GM23338 (cell line): ENCODE measurements at places on chromosomes 3 and 15.

- no peak for DNase-seq
Observed at GRCh38 chr3:98900265-98901118, 1.0 kb downstream of the DCBLD2 start.

DNA sequence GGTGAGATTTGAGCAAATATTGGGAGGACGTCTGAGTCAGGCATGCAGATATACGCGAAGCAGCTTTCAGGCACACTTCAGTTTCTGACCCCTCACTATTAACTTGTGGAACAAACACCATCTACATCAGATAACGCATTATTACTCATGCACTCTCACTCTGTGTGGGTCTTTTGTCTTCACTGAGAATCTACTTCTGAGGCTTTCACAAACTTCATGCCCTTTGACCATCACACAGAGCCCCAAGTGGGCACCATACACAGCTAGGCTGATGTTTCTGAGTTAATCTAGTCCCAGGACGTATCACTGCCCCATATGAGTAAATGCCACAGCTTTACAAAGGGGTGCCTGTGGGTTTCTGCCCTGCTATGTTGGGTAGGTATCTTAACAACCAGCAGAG lies 39.6 kb upstream of the IP6K2 start:
- no peak for DNase-seq

GRCh38 chr3:38638354-38638753 lies 11.1 kb downstream of the SCN5A start:
- DNase-seq, result no peak

GRCh38 chr15:69749797-69750196 lies 297.2 kb downstream of the RPLP1 start:
- no peak for DNase-seq

- DNase-seq, result no peak
Observed at GRCh38 chr3:141557961-141558706, 71.3 kb downstream of the RASA2 start.

GRCh38 chr15:72175186-72176044 lies 22.2 kb downstream of the GRAMD2A start:
- DNase-seq, result no peak

DNA sequence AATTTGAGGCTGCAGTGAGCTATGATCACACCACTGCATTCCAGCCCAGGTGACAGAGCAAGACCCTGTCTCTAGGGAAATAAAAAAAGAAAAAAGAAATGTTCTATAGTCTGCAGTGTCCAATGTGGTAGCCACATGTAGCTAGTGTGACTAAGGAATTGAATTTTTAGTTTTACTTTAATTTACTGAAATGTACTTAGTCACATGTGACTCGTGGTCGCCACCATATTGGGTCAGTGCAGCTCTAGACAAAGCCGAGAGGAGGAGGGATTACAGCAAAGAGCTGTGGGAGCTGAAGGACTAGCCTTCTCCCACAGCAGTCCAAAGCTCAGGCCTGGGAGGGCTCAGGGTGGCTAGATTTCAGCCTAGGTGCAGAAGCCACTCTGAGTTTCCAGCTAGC lies 65.9 kb upstream of the NTRK3 start:
- DNase-seq, result no peak

GRCh38 chr3:11581237-11582190 lies 62.2 kb downstream of the VGLL4 start:
- DNase-seq, result no peak

GRCh38 chr15:84108728-84109127 lies 126.8 kb upstream of the GOLGA6L4 start:
- DNase-seq, result peak; percentile 17

GRCh38 chr15:60691508-60692047 lies 212.6 kb upstream of the ICE2 start:
- no peak for DNase-seq

- DNase-seq, result peak; percentile 21
Observed at GRCh38 chr15:25486051-25486450, 47.2 kb upstream of the UBE3A start.

- peak; percentile 73 for DNase-seq
Observed at GRCh38 chr3:152183473-152183872, 85.3 kb upstream of the MBNL1 start.

DNA sequence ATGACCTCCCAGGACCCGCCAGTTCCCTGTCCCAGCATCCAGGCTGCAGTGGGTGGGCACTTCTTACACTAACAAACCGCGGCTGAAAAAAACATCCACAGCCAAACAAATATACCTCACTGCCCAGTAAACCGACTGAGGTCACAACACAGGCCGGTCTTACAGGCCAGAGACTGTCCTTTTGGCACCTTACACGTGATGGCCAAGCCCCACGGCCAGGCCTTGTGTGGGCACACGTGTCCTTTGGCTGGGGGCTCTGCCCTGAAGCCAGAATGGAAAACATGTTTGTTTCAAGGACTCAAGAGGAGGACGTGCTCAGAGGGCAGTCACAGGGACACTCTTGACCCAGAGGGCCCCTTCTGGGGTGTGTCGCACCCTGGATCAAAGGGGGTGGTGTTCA lies 9.8 kb downstream of the SLC38A3 start:
- DNase-seq, result no peak

DNA sequence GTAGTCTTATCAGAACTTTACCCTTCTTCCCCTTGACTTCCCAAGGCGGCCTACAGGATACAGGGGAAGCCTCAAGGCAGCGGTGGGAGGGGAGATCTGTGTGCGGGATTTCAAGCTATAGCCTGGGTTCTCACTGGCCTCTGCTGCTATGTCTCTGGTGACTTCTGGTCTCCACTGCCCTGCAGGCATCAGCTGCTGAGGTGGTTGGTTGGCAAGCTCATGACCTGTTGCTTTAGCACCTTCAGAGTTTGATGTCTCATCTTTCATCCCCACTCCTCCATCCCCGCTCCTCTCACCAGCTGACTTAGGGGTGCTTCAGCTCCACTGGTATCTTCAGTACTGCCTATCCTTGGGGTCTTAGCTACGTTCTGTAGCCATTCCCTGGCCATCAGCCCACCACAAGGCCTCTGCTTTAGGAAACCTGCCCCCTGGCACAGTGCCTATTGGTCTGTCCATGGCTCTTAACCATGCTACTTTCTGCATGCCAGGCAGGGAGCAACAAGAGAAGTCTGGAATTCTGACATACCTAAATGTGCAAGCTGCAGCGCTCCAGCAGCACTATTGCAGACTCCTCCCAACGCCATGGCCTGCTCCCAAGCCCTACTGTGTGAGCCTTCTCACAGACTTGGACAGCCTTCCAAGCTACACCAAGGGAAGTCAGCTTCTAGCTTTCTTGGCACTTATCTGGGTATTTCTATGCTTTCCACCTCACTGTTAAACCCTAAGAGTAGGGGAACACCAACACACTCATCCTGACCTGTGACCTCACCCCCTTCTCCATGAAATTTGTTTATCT lies 1.8 kb upstream of the YEATS2 start:
- no peak for DNase-seq

DNA sequence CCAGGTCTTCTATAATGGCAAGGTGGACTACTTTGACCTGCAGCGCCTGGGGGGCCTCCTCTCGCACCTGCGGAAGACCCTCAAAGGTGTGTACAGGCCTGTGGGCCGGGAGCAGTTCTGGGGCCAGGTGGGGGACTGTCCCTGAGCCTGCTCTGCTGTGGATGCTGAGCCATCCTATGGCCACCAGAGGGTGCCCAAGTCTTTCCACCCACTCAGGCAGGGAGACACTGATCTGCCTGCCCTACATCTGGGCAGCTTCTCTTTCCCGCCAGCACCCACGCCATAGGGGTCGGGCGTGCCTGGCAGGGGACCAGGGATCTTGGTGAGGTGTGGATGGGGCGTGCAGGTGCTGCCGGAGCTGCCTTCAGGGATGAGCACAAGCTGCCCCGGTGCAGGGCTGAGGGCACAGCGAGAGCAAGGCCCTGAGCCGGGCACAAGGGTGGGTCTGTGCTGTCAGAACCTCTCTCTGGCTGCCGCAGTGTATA lies 14.1 kb downstream of the RNF123 start:
- DNase-seq, result peak; percentile 81

- no peak for DNase-seq
Observed at GRCh38 chr3:184474897-184475296, 86.7 kb upstream of the EPHB3 start.

DNA sequence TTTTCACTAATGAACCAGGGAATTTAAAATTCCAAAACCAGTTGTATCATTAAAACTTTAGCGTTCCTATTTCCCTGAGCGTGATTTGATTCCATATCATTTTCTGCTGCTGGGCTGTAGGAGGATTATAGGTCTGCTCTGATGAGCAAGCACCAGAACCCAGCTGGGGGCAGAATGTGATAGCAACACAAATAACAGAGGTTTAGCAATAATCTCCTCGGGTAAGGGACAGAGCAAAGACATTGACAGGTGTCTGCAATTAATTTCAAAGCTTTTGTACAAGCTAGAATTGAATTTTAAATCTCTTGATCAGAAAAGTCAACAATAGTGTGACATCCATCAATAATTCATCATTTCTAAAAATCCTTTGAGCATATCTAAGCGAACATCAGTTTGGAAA lies 163.4 kb upstream of the RAP2B start:
- DNase-seq, result no peak

- DNase-seq, result peak; percentile 56
Observed at GRCh38 chr3:11045536-11045935, 53.0 kb downstream of the SLC6A1 start.

DNA sequence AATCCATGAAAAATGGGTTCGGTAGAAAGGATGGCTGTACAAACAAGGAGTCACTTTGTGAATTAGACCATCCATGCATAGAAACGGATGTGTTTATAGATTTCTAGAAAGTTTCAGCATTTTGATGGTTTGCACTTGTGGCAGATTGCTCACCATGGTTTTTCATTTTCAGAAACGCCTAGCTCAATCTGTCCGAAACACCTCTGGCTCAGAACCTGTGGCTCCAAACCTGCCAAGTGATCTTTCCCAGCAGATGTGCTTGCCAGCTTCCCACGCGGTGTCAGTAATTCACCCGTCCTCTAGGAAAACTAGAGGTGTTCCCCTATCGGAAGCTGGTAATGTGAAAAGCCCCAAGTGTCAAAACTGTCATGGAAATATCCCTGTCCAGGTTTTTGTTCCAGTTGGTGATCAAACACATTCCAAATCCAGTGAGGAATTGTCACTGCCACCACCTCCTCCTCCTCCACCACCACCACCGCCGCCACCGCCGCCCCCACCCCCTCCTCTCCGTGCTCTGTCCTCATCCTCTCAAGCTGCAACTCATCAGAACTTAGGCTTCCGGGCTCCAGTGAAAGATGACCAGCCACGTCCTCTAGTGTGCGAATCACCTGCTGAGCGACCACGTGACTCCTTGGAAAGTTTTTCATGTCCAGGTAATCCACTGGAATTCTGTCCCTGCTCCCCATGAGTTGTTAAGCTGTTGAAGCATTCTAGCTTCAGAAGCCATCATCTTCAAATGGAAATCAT lies 21.2 kb downstream of the WHAMM start:
- no peak for DNase-seq

DNA sequence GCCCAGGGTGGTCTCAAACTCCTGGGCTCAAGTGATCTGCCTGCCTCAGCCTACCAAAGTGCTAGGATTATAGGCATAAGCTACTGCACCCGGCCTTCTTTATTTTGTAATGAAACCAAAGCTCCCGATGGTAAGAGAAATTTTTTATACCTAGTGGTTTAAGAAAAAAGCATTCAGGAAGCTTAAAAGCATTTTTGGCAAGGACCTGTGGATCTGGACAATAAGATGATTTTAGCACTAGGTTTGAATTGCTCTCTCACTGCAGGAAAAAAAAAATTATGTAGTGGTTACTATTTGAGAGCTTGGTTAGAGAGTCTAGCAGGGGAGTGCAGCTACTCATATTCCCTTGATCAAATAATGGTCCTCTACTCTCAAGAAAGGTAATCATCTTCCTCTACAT lies 64.9 kb upstream of the PIK3R4 start:
- DNase-seq, result no peak

DNA sequence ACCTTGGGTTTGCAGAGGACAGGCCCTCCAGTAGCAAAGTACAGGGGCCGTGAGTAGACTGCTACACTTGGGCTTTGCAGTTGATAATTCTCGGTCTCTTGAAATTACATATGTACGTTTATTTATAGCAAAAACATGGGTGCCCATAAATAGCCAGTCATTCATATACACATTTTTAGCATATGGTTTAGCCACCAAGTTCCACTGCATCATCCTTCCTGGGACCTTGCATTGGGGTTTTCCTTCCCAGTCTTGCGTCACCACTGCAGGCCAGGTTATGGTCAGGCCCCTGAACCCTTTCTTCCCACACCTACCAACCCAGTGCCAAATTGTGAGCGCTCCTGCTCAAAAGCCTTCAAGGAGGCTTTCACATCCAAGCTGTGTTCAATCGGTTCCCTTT lies 12.7 kb downstream of the KLHL25 start:
- DNase-seq, result no peak

DNA sequence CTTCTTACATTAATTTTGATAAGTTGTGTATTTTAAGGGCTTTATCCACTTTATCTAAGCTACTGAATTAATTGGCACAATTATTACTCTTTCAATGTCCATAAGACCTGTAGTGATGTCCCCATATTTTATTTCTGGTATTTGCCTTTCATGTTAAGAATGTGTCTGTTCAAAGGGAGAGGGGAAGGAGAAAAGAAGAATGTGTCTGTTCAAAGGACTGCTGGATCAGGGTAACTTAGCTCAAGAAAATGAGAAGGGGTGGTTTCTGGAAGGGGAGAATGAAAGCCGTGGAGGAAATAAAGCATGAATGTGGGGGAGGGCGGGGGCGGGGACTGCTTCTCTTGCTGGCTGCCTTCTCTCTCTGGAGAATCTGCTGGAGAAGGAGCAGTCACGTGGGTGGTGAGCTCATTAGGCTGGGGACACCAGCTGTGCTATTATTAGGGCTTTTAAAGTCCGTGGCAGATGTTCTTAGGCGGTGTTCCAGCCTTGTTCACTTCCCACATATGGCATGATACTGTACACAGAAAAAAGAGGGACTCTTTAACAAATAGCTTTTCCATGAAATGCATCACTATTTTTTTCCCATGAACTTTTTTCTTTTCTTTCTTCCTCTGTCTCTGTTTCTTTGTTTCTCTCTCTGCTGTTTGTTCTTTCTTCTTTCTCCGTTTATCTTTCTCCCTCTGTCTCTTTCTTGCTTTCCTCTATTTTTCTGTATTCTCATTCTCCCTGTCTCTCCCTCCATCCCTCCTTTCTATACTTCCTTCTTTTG lies 63.7 kb upstream of the ULK4 start:
- peak; percentile 96 for DNase-seq

DNA sequence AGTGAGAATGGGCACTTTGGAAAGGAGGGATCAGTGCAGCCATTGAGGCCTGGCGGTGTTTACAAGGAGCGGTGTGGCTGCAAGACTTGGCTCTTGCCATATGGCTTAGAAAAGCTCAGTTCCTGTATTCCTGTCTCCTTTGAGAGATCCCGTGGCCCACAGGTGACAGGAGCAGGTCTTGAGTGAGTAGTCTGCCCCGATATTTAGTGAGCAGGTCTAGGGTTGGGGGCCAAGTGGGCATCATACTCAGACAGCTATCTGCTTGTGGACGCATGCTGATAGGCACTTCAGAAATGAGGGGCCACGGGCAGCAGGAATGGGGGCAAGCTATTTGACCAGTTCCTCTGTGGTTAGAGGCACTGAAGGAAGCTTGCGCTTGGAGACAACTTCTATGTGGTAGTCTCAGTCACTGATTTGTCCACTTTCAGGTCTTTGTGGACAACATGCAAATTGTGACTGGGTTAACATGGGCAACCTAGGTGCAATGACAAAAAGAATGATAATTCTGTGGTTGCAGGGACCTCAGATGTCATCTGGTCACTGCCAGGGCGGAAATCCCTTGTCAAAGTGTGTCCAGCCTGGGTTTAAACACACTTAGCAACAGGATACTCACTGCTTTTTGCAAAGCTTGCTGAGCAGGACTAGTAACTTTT lies 1.1 kb downstream of the TMED3 start:
- DNase-seq, result no peak

- no peak for DNase-seq
Observed at GRCh38 chr3:151871639-151872468, 1.6 kb upstream of the SUCNR1 start.

GRCh38 chr3:186940967-186941366 lies 10.6 kb downstream of the ST6GAL1 start:
- no peak for DNase-seq
